CD4-positive, alpha-beta memory T cell (primary cell): ENCODE measurements at places on chromosomes 5 and 9.

DNA sequence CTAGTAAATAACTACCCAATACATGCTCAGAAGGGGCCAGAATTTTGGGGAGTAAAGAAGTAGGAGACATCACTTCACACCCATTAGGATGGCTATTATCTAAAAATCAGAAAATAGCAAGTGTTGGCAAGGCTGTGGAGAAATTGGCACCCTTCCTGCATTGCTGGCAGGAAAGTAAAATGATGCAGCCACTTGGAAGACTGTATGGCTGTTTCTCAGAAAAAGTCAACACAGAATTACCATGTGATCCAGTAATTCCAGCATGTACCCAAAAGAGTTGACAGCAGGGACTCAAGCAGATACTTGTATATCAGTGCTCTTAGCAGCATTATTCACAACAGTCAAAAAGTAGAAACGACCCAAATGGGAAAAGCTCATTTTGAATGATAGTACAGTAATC lies 107.6 kb downstream of the APBA1 start:
- DNase-seq = no peak

- no peak for DNase-seq
Observed at GRCh38 chr5:171865471-171865870, 79.9 kb downstream of the SMIM23 start.

- no peak for DNase-seq
Observed at GRCh38 chr9:105437704-105438103, 10.1 kb upstream of the FSD1L start.

GRCh38 chr5:96050273-96050880 lies 88.7 kb upstream of the ELL2 start:
- DNase-seq = no peak

GRCh38 chr5:36590513-36591286 lies 15.7 kb upstream of the SLC1A3 start:
- DNase-seq = no peak
